ENCODE measurements at places on chromosomes 3 and 15.

- no peak for DNase-seq
Observed at GRCh38 chr15:49031804-49032203, 14.4 kb downstream of the SECISBP2L start.

DNA sequence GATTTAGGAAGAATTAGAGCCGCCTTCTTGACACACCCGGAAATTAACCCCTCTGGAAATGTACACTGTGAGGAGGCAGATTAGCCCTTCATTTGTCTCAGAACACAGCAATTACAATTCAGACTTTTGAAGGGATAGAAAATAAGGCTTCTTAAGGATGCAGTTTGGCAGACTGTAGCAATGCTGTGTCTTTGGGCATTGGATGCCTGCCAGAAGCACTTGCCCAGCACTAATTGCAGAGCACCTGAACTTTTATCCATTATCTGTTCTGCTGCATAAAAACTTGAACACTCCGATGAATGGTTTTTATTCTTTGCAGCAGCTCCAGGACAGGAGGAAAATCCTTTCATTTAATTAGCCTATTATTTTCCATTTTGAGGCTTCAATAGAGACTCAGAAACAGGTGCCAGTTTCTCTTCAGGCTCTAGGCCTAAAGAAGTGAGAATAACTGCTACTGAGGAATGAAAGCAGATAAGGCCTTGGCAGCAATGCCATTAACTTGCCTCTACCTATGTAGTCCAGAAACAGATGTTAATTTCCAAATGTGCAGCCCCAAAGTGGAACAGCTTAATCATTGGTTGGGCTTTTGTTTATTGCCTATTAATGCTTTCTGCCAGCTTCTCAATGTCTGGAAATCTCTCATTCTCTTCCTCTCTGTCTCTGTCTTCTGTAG lies 418.5 kb downstream of the NSUN3 start:
- no peak for DNase-seq

DNA sequence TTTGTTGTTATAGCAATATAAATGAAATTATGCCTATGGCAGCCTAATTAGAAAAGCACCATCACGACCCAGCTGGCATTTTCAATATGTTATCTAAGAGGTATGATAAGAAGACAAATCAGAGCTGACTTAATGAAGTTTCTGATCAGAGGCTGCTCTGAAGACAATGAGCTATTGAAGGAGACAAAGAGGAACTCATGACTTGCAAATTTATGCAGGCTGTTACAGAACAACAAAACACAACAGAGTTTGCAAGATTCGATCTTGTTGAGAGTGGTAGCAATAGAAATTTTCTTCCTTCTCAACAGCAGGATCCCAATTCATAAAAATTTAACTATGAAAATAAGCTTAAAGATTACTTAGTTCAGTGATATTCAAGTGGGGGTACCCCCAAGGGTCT lies 7.7 kb downstream of the CCDC54 start:
- DNase-seq = no peak

- no peak for DNase-seq
Observed at GRCh38 chr3:71018799-71019198, 564.7 kb downstream of the FOXP1 start.

GRCh38 chr15:84749111-84749991 lies 959 bp downstream of the ZNF592 start:
- DNase-seq = peak; percentile 52

GRCh38 chr3:78569804-78570203 lies 1198.0 kb downstream of the ROBO1 start:
- no peak for DNase-seq

GRCh38 chr3:165233501-165234195 lies 37.5 kb upstream of the SLITRK3 start:
- no peak for DNase-seq

DNA sequence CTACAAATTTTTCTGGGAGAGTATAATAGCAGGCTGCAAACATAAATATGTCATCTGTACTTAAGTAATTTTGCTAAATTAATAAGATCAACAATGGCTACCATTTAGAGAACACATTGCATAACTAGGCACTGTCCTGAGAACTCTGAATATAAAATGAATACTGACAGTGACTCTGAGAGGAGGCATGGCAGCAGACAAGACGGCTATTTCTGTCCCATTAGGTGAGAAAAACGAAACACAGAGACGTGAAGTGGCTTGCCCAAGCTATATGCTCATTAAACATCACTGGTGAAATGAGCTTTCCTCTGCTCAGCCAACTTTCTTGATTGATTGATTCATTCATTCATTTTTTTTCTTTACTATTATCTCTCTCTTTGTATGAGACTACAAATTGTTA lies 384.3 kb downstream of the PTPRG start:
- no peak for DNase-seq

- peak; percentile 64 for DNase-seq
Observed at GRCh38 chr15:88621789-88622604, 857 bp downstream of the AEN start.

DNA sequence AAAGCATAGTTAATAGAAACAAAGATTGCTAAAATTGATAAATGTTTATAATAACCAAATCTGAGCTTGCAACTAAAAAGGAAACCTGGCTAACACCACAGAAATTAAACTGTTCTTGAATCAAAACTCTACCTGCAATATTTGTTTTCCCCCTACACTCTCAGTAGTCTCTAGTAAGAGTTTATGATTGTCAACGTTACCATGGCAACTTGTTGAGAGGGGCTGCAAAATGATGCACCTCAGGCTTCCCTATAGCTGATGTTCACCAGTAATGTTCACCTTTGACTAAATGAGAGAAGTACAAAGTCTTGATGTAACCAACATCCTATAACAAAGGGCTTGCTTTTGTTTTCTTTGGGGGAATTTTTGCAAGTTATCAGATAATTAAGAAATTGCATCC lies 101.1 kb upstream of the FHIT start:
- no peak for DNase-seq

- DNase-seq = no peak
Observed at GRCh38 chr3:25478964-25479726, 51.1 kb downstream of the RARB start.

DNA sequence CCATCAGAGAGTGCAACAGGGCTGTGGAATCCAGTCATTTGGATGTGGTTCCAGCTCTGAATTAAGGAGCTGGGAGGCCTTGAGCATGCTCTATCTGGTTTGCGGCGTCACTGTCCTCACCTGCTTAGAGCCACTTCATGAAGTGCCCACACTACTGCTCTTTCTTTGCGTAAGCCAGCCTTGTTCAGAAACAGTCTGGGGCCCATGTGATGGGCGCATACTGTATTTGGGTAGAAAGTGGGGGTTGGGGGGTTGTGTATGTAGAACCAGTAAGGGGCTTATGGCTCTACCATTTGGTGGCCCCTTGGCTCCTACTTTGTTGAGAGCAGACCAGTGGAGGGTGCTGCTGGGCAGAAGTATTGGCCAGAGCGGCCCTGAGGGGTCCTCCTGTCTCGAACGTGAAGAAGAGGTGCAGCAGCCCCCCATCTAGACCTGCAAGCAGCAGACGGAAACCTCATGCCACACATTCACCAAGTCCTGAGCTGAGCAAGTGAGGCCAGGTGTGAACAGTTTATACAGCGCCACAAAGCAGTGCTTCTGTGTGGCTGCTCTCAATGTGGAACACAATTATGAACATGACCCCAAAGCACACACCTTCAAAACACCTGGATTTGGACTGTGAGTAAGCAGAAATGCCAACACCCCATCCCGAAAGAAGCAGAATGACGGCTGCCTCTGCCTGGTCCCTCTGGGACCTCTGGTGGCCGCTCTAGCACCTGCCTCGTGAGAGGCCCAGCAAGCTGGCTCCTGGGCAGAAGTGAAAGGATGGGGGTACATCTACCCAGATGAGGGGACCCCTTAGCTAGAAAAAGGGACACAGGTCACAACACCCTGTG lies 26.6 kb downstream of the SRPRB start:
- DNase-seq = no peak

- peak; percentile 35 for DNase-seq
Observed at GRCh38 chr3:123489400-123490004, 40.6 kb upstream of the ADCY5 start.

DNA sequence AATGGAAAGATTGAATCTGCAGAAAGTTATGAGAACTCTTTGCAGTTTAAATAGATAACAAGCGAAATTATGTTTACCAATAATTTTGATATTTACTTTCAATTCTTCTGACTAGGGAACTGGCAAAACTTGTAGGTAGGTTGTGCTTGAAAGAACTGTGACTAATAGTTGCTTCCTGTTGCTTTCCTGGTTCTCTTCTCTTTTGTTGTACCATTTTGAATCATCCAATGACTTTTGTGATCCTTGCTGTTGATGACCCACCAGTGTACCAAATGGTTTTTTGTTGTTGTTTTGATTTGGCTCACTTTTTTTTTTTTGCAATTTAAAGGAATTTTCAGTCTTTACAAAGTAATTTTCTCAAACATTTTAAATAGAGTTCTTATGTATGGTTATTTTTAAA lies 64.9 kb upstream of the DCBLD2 start:
- DNase-seq = no peak

DNA sequence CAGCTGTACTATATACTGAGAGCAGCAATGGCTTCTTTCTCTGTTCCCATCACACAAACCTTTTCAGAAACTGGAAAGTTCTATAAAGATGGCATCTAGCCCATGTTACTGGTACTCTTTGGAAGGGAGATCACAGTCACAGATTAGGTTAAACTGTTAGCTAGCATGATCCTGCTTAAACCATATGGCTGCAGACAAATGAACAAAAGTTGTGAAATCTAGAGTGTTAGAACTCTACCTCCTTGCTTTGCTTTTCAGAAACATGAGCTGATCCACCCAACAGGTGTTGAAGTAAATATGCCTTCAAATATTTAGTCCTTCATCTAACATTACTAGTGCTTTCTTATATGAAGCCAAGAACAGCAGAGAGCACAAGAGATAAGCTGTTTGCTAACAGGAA lies 102.6 kb downstream of the SNRK start:
- no peak for DNase-seq

GRCh38 chr3:59677747-59678702 lies 628.2 kb upstream of the CFAP20DC start:
- no peak for DNase-seq

DNA sequence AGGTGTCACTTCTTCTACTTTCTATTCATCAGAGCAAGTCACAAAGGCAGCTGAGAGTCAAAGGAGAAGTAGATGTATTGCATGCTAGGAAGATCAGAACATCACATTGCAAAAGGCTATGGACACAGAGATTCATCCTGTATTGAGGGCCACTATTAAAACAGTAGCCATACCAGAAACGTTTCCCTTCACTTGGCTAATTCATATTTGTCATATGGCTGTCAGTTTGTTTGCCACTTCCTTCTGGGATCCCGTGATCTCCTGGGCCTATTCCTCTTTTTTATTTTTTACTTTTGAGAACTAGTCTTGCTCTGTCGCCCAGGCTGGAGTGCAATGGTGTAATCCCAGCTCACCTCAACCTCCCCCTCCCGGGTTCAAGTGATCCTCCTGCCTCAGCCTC lies 184.0 kb upstream of the SATB1 start:
- DNase-seq = no peak

DNA sequence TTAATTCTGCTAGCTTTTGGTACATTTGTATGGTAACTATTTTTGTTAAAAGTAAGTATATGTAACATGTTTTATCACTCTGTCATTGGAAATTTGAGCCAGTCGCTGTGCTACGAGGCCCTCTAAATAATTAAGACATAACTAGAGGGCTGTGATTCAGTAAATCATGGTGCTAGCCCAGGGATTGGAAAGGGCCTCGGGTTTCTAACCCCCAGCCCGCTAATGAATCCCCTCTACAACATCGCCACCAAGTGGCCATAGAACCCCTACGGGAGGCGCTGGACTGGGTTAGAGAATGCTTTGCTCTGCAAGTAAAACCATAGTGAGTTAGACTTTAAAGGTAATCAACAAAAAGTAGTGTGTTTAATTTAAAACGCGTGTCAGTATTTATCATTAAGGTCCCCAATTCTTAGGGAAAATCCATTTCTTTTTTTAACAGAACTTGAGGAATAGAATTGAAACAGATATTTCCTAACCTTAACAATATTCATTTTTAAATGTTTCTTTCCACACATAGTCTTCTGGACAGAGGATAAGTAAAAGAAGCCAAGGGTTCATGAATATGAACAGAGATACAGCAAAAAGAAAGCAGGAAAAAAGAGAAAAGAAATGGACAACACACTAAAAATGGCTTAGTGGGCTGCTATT lies 744.7 kb downstream of the EPHA3 start:
- no peak for DNase-seq

DNA sequence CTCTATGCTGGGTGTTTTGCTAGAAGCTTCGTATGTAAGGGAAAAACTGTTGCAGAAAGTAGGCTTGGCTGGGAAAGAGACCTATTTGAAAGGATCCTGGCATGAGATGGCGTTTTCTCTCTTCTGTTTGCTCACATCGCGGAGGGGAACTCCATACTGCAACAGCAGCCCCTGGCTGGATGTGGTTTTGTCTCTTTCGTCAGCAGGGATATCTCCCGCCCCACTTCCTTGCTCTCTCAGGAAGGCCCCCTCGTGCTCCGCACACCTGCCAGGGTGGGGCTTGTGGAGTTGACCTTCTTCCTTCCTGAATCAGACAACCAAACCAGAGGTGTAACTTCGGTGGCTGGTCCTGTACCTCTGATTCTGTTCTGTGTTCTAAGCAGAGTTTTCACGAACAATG lies 26.4 kb upstream of the MYZAP start:
- peak; percentile 27 for DNase-seq

- no peak for DNase-seq
Observed at GRCh38 chr15:76172782-76173181, 113.0 kb downstream of the TMEM266 start.

DNA sequence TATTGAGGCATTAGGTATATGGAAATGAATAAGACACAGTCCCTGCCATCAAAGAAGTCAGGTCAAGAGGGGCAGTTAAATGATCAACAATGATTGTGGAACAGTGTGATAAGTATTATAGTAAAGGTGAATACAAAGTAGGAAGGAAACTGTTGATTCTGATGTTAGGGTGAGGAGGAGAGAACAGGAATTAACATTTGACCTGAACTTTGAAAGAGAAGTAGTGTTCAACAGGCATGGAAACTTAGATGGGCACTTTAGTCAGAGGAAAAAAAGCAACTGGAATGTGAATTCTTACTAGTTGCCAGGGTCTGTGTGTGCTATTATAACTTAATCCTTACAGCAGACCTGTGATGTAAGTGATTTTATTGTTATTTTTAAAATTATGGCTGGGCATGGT lies 17.6 kb downstream of the HACD3 start:
- no peak for DNase-seq

- DNase-seq = no peak
Observed at GRCh38 chr15:53548236-53548635, 211.2 kb downstream of the WDR72 start.

DNA sequence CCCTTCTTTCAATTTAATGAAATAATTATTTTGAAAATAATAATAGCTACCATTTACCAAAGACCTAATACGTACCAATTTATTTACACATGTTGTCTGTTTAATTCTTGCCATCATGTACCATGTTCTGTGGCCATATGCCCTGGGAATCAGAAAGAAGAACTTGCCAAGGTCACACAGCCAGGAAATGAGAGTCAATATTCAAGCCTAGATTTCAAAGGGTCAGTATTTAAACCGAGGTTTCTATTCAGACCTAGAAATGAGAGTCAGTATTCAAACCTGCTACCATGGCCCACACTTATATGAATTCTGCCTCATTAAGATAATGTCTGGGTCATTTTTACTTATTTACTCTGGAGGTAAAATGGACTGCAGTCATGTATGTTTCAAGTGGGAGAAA lies 103.6 kb upstream of the TBL1XR1 start:
- no peak for DNase-seq

GRCh38 chr3:31550452-31551251 lies 17.9 kb downstream of the STT3B start:
- peak; percentile 27 for DNase-seq

- peak; percentile 7 for DNase-seq
Observed at GRCh38 chr3:67291287-67292252, 293.5 kb downstream of the KBTBD8 start.

GRCh38 chr3:100533176-100533575 lies 40.8 kb downstream of the TMEM45A start:
- no peak for DNase-seq

GRCh38 chr3:184805351-184806038 lies 6.5 kb upstream of the VPS8 start:
- no peak for DNase-seq
